ENCODE measurements at places on chromosomes 3 and 15.

GRCh38 chr15:41004490-41004889, 51.2 kb downstream of the CHAC1 start:
- DNase-seq: no peak

DNA sequence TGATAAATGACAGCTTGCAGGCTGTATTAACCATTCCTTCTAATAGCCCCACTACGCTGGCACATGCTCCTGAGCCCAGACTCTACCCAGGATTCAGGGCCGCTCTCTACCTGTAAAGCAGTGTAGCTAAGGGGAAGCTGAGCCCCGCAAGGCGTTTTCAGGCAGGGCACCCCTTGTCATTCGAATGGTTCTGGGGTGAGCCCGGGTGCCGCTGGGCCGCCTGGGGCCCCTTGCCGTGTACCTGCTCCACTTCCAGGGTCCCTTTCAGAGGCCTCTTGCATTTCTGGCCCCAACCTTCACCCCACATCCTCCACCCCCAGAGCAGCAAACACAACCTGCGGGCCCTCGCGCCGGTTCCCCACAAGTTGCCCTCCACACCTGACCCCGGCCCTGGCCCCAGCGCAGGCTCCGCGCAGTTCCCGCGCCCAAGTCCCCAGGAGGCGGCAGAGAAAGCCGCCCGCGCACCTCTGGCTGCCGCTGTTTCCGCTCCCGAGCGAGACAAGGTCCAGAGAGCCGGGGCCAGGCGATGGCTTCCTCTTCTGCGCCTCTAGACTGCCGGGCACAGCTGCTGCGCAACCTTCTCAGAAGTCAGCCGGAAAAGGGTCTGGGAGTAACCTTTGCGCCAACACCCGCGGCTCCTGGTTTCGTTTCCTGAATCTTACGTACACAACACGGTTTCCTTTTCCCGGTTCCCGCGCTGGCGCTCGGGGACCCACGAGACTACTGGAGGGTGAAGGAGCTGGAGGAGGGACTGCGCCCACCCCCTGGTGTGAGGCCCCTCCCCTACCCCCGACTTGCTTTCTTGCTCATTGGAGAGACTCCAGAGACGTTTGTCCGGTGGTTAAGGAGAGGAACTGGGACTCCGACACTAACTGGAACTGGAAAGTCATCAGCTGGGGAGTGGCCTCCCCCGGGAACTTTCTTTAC, at the start of gene PLSCR1:
Gene PLSCR1, minus strand, starts transcription at position 606 of the 927 bp plus-strand sequence. CDS start 8,055 bp downstream, outside the sequence.
- peak; percentile 85 for DNase-seq

- no peak for DNase-seq
Measured at GRCh38 chr3:57383406-57383805, 90.9 kb upstream of the ASB14 start.

DNA sequence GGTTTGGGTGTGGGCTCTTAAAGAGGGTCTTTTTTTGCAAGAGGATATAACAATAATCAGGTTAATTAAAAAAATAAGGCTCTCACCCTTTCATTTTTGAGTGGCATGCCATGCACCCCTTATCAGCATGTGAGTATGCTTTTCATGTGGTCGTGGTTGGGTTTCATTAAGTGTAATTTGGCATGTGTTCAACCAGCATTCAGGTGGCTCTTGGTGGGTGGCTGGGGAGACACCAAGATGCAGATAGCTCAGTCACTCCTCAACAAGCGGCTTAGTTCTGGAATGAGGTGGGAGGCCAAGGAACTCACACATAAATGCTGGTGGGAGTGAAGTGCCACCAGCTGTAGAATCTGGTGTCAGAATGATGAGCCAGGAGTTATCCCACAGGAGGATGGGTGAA, 66.8 kb downstream of the FLNB start:
- no peak for DNase-seq

GRCh38 chr15:74228723-74229081, 7.4 kb upstream of the CCDC33 start:
- peak; percentile 91 for DNase-seq

DNA sequence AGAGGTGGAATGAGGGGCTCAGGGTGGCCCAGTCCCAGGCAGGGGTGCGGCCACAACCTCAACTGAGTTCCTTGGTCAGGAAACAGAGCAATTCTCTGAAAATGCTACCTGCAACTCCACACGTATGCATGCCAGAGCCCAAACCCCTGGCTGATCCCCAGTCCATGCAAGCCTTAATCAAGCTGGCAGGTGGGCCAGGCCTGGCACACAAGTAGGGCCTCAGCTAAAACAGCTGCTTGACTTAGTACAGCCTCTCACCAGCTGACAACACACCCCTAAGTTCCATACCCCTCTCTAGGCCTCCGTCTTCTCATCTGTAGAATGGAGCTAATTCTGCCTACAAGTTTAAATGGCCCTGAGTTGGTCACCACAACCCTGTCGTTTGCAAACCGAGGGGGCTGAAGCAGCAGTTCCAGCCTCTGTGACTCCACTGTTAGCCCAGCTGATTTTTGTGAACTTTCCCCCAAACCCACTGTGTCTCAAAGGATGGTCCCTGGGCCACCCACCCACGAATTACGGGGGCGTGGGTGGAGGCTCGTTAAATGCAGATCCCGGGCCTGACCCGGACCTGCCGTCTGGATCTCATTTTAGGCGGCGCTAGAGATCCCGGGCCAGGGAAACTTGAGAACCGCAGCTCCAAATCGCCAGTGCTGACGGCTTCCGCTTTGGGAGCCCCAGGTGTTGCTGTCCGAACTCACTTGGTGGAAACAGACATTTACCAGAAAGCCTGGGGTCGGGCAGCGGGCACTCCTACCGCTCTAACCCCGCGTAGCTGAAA, 927 bp downstream of the CHDH start:
- peak; percentile 73 for DNase-seq

Measured in ecto neural progenitor cell (in vitro differentiated cells).